ENCODE measurements at places on chromosomes 2 and 18.

DNA sequence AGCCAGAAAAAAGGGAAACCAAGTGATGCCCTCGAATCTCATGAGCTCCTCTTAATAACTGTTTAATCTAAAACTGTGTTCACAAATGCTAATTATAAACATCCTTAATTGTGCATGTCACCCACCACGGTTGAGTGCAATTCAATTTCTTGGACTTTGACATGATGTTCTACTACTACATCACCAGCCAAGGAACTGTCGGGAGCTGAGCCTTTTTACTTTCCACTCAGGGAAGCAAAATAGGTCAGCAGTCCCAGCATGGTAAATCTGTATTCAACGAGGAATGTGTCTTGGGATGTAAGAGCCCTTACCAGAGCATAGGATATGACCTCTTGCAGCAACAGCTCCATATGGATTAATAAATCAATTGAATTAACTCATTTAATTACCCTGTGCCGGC lies 20.8 kb upstream of the REG3G start:
- no peak for DNase-seq

GRCh38 chr2:84807063-84807485 lies 73.8 kb downstream of the TRABD2A start:
- DNase-seq = no peak

DNA sequence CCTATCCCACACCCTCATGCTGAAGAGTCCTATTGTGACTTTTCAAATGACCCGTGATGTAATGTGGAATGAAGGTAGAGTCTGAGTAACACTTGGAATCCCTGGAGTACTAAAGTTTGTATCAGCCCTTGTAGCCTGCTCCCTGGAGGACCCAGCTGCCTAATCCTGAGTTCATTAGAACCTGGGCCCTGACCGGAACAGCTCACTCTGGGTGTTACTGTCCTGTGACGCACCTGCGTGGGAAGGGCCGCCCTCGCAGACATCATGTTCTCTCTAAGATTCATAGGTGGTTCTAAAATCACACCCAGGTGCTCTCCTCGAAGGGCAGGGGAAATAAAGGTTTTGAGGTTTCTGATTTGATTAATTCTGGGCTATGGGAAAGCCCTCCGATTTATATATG lies 62.3 kb downstream of the NCK2 start:
- DNase-seq = no peak

DNA sequence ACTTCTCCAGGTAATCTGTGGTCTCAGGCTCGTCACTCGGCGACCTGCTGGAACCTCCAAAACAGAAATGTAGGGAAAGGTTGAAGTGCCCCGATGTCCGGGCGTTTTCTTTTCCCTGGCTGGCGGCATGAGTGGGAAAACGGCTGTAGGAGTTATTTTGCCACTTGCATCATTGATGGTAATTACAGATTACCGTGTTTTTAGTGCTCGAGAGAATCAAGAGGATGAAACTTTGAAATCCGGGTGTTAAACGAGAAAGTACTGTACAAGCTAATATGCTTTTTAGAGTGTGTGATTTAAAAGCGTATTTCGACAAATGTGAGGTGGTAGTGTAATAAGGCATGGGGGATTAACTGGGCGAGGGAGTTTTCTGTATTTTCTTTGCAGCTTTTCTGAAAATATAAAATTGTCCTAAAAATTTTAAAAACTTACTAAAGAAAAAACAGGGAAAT lies 819 bp downstream of the GRHL1 start:
- no peak for DNase-seq

DNA sequence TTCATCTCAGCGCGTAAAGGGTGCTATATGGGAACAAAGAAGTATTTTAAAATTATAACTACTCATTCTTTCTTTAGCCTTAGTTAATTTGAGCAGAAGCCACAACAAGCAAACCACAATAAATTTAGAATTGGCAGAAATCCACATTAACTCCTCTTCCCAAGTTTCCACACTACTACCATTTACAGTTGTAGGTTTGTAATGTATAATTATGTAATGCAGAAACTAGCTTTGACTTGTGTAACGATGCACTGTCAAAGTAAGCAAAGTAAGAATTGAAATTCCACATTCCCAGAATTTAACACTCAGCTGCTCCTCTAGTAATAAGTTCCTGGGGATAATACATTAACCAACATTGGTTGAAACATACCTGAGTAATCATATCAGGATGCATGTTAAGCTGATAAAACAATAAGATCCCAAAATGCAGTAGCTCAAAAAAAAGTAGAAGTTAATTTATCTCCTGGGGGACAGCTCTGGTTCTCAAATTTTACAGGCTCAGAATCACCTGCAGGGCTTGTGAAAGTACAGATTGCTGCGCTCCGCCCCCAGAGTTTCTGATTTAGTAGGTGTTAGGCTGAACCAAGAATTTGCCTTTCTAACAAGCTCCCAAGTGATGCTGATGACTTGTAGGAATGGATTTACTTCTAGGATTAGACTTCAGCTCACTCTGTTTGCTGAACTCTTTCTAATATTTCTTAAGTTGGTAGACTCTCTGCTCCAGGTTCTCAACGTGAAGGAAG lies 9.9 kb downstream of the GRP start:
- no peak for DNase-seq

- DNase-seq = no peak
Observed at GRCh38 chr2:319059-319600, 31.2 kb upstream of the ALKAL2 start.

DNA sequence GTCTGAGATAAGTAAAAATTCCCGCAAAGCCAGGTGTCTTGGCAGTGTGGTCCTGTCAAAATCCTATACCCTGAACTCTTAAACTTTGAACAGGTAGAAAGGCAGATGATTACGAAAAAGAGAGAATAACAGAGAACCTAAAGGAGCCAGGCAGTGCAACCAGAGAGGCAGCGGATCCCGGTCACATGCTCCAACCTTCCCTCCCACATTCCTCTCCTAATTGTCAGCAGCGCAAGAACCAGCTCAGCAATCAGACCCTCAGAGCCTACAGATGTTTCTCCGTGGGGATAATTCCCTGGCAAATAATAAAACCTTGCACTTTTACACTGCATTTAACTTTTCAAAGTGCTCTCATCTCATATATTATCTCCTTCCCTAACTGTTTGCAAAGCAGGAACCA lies 124.8 kb downstream of the EPHA4 start:
- DNase-seq = no peak

DNA sequence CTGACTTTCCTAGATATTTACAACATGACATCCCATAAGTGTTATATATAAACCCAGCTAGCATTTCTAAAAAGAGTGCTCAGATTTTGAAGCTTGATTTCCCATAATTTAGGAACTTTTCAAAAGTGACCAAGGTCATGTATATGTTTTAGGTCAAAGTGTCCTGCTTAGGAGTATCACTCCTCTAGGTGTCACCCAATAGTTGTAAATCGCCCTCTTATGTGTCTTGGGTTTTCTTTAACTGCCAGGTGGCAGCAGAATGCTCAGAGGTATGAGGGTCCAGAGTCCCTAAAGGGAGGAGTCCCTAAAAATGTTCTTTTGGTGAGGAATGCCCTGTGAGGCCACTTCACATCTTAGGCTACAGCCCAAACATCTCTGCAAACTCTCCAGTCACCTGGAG lies 358.3 kb downstream of the CELF4 start:
- DNase-seq = no peak

- no peak for DNase-seq
Observed at GRCh38 chr2:241148239-241148638, 1.0 kb downstream of the PASK start.

GRCh38 chr2:60495041-60495625 lies 58.3 kb downstream of the BCL11A start:
- no peak for DNase-seq

GRCh38 chr2:186349508-186349907 lies 136.6 kb upstream of the ZC3H15 start:
- DNase-seq = no peak

DNA sequence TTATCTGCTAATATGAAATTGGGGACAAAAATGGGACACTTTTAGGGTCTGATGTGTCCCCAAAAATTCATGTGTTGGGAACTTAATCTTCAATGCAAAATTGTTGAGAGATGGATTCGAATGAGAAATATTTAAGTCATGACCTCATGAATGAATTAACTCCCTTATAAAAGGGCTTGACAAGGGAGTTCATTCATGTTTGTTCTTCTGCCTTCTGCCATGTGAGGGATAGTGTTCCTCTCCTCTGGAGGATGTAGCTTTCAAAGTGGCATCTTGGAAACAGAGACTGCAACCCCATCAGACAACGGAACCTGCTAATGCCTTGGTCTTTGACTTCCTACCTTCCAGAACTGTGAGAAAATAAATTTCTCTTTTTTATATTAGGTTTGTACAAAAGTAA lies 89.2 kb upstream of the LINC00305 start:
- no peak for DNase-seq

- no peak for DNase-seq
Observed at GRCh38 chr18:62126737-62127136, 60.1 kb downstream of the PIGN start.

DNA sequence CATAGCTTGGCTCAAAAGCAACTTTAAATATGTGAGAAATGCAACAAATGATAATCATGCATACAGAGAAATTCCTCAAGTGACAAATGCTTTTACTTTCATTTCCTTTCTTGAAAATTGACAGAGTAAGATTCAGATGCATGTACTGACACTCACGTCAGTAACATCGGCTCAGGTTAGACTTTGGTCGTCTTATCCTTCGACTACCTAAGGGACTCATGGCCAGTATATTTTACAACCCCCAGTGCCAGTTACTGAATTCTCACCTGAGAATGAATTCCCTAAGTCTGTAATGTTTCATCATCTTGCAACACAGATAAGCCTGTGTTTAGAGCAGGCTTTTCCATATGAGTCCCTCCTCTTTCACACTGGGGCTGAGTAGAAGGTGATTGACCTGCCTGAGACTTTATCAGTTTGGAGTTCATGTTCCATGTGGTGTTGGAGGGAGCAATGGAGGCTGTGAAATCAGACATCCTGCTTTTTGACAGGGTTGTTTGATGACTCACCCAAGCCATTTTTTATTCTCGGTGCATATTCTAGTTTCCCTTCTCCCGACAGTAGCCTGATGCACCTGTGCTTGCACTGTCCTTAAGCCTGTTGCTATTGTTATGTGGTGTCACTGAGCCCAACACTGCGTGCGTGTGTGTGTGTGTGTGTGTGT lies 30.5 kb upstream of the ATP8B1 start:
- DNase-seq = no peak

DNA sequence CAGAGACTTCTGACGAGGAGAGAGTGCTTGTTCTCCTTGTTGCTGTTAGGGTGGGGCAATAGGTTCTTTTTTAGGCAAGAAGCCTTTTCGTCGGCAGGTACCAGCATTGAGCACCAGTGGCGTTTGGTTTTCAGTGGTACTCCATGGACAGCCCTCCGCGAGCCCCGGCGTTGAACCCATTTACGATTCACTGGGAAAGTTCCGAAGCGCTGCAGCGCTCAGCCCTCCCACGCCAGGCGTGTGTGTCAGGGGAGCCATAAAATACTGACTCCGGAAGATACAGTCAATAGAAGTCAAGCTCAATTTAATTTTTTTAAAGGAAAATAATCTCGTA lies 494 bp upstream of the ROCK1 start:
- DNase-seq = no peak

GRCh38 chr2:104857262-104858005 lies 3.5 kb downstream of the POU3F3 start:
- DNase-seq = no peak

- DNase-seq = peak; percentile 24
Observed at GRCh38 chr2:48715042-48715899, 40.3 kb downstream of the LHCGR start.

DNA sequence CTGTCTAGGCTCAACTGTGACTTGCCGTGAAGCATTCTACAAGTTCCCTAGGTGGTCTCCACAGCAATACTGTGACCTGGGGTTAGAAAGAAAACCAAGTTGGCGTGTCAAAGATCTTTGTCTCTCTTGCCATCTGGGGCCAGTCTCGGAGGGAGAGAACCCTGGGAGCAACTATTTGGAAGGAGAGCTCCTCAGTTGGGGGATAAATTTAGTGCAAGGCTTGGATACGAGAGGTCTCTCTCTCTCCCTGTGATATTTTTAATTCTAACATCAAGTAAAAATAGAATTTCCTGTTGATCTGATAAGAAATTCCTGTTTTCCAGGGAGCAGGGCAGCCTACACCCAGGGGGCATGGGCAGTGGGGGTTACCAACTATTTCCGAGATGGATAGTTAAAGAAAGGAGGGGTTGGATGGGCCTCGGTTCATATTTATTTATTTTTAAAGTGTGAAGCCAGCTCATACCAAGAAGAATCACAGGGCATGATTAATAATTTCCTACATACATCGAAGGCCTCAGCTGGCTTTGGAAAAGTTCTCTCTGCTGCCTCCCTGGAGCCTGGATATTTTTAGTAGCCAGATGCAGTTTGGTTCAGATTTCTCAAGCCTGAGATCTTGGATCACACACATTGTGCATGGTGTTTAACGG lies 62.8 kb downstream of the EHD3 start:
- no peak for DNase-seq

- DNase-seq = no peak
Observed at GRCh38 chr18:9322744-9323143, 11.8 kb upstream of the TWSG1 start.

DNA sequence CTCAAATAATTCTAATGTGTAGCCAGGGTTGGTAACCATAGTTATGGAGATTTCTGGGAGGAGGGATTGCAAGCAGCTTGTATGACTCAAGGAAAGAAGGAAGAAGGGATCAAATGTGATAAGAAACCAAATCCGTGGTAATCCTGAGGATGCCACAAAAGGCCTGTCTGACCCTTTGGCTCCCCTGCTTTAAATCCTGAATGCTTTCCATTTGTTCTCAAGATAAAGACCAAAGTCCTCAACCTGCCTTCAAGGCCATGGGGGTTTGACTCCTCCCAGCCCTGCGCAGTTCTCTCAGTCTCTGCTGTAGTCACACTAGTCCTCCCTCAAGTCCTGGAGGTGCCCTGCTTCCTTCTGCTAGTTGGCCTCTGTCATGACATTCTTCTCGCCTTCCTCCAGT lies 74.0 kb downstream of the SUMO1 start:
- no peak for DNase-seq

- no peak for DNase-seq
Observed at GRCh38 chr2:229591611-229592010, 122.7 kb downstream of the DNER start.

- peak; percentile 12 for DNase-seq
Observed at GRCh38 chr18:36296650-36297416, 680 bp upstream of the FHOD3 start.

- DNase-seq = no peak
Observed at GRCh38 chr18:63259567-63260379, 59.8 kb downstream of the BCL2 start.

- DNase-seq = peak; percentile 41
Observed at GRCh38 chr2:173567493-173567892, 212.8 kb downstream of the CDCA7 start.

- DNase-seq = no peak
Observed at GRCh38 chr2:102080451-102081242, 61.9 kb upstream of the IL1R1 start.
